ENCODE measurements at places on chromosomes 5 and 9. TPM values are rescaled to one million over a fixed set of nuclear protein-coding genes. Genes with fewer than 3 reads are reported as not detected.

GRCh38 chr9:125784286-125785049 is 37.3 kb downstream of the PBX3 start:
- H3K27me3 ChIP-seq = no peaks in the 10 kb centered on the region
- H3K4me3 ChIP-seq = no peak overlapping the region
- peaks cover 8% of the 10 kb centered on the region for H3K4me1 ChIP-seq
- no peak for DNase-seq

DNA sequence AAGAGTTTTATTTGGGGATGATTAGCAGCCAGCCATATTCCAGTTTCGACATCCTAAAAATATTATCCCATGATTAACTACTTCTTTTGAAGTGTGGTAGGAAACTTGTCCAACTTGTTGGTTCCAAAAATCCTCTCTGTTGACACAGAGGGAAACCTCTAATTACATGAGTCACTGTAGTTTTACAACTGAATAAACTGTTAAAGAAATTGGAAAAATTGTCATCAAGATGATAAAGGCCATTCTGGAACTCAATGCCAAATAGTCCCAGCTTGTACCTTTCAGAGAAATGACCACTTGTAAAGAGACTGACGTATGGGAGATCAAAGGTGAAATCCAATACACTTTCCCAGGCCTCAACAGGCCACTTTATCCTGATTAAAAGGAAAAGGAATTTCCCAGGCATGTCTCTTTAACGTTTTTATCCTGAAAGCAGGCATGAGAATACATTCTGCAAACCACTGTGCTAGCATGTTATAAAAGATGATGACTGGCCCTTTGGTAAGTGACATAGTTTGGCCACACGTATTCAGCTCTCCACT is 261.6 kb downstream of the GLIS3 start:
- no peak overlapping the region for H3K4me3 ChIP-seq
- H3K27me3 ChIP-seq = no peaks in the 10 kb centered on the region
- peaks cover 3% of the 10 kb centered on the region for H3K4me1 ChIP-seq
- no peak overlapping the region for H3K27ac ChIP-seq

The KIAA0825 gene
- total RNA-seq = 0.29 TPM

- peaks cover 4% of the 10 kb centered on the region for H3K4me1 ChIP-seq
- H3K36me3 ChIP-seq = peaks cover 11% of the 10 kb centered on the region
- H3K27me3 ChIP-seq = no peaks in the 10 kb centered on the region
- H3K4me3 ChIP-seq = no peak overlapping the region
- DNase-seq = no peak
Measured at GRCh38 chr5:73945505-73945904, 319.5 kb downstream of the ARHGEF28 start.

- no peaks in the 10 kb centered on the region for H3K36me3 ChIP-seq
- H3K4me1 ChIP-seq = no peaks in the 10 kb centered on the region
- H3K4me3 ChIP-seq = no peak overlapping the region
- no peak overlapping the region for H3K27ac ChIP-seq
Measured at GRCh38 chr5:124373883-124374282, 372.6 kb downstream of the ZNF608 start.

DNA sequence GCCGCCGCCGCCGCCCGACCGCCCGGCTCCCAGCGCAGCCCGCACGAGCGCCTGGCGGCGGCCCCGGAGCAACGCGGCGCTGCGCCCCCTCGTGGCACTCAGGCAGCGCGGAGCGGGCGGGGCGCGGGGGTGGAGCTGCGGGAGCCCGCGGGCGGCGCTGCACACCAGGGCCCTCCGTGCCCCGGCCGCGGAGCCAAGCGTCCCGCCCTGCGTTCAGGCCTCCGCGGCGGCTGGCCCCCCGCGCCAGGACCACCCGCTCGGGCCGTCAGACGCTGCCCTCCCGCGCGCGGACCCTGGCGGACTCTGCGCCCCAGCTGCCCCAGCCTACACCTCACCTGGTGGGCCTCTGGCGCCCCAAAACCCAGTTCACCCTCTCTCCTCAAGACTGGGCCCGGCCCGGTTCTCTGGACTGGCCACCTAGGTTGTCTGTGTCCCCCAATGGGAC is at the start of gene RASGEF1C:
Gene RASGEF1C (minus strand): TSS at position 75 of the 445 bp plus-strand sequence. CDS start 71,159 bp downstream, outside the sequence.
- peaks cover 10% of the 10 kb centered on the region for H3K4me1 ChIP-seq
- no peaks in the 10 kb centered on the region for H3K27me3 ChIP-seq
- H3K4me3 ChIP-seq = peak within 1 kb of the TSS; percentile 44
- no peaks in the 10 kb centered on the region for H3K36me3 ChIP-seq
- peak; percentile 71 for DNase-seq
- H3K27ac ChIP-seq = no peak within 1 kb of the TSS

- no peak overlapping the region for H3K4me3 ChIP-seq
- no peaks in the 10 kb centered on the region for H3K4me1 ChIP-seq
- H3K27ac ChIP-seq = no peak overlapping the region
- DNase-seq = no peak
Measured at GRCh38 chr9:115671963-115672305, 481.7 kb upstream of the PAPPA start.

The PCDHGA1 gene
- not detected for total RNA-seq

- H3K4me1 ChIP-seq = no peaks in the 10 kb centered on the region
- peak; percentile 14 for DNase-seq
- no peaks in the 10 kb centered on the region for H3K27me3 ChIP-seq
- H3K36me3 ChIP-seq = no peaks in the 10 kb centered on the region
- H3K4me3 ChIP-seq = no peak overlapping the region
Measured at GRCh38 chr5:156094001-156094400, 233.0 kb upstream of the SGCD start.

DNA sequence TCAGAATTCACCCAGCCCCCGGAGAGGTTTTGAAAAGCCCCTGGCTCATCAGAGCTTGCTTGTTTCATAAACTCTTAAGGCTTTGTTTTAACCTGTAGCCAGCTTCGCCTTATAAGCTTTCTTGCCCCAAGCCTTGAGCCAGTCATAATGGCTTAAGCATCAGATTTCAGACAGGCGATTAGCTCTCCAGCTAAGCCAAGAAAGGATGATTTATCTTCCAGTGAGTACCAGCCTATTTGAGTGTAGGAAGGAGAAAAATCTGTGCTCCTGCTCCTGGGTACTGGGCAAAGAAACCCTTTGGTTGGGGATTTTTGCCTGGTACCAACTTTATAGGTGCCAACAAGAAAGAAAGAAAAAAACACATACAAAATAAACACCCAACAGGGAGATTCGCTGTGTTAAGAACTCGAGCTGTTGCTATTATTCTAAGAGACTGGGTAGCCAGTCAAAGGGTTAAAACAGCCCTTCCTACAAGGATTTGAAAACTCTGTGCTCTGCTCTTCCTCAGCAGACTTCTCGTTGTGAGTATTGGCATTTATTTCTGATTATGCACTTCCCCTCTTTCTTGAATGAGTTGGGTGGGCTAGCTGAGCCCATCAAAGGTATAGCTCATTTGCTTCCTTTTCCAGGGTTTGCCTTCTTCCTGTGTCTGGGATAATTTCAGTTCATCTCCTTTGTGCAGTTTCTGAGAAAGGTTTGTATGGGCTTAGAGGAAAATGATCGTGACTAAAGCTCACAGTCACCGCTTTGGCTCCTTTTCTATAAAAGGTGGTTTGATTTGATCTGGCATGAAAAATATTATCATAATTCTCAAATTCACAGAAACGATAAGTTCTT is 157.2 kb upstream of the DMRT1 start:
- peaks cover 43% of the 10 kb centered on the region for H3K4me1 ChIP-seq
- peak overlapping the region; percentile 68 for H3K27ac ChIP-seq
- H3K36me3 ChIP-seq = no peaks in the 10 kb centered on the region
- H3K27me3 ChIP-seq = no peaks in the 10 kb centered on the region

The PCDHGA6 gene
- total RNA-seq = 4.4 TPM

Data from stomach (tissue), 19 donors.